Panc1 (cell line): ENCODE measurements at places on chromosomes 13 and 19.

DNA sequence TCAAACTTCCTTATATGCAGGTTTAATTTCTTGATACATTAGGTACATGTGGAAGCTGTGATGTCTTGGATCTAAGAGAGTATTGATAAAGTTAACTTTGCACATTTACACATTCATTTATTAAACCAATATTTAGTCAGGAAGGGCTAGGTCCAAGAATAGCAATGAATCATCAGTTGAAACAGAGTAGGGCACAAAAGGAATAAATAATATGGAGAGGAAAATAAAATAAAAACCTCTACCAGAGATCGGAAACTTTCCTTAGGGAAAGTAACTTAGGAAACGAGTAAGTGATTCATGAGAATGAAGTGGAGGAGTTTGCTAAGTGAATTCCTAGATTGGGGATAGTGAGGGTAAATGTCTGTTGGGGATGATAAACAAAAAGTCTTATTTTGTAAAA, 259.4 kb upstream of the DACH1 start:
- no peak for DNase-seq

DNA sequence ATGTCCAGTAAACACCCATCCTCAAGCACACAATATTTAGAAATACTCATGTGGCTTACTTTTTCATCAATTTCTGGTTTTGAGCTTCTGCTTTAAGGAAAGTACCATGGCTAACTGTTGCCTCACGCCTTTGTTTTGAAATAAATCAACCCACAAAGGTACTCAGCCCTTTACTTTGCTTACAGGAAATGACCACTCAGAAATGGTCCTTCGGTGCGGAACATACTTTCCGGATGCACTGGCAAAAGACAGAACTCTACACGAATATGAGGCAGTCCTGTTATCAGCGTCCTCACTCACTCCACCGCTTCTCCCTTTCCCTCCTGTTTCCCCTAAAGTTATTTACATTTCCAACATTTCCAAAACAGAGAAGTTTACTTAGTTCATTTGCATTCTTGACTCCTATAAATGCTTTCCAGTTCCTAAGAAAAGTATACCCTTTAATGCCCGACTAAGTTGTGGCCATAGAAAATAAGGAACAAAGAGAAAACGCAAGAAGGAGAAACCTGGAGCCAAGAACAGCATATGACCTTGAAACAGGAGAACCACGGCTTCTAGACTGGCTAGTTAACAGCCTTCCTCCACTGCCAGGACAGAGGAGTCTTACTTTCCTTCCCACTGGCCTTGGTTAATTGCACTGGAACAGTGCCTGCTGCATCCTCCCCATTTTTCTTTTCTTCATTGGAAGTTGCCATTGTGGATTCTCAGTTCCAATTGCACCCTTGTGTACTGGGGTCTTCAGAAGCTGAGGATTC, 10.6 kb downstream of the FPR2 start:
- no peak for DNase-seq

- no peak for DNase-seq
Observed at GRCh38 chr19:4581666-4582553, 22.4 kb upstream of the SEMA6B start.

- no peak for DNase-seq
Observed at GRCh38 chr19:595326-596262, 5.9 kb downstream of the HCN2 start.

- DNase-seq, result no peak
Observed at GRCh38 chr19:5692723-5693194, 2.7 kb downstream of the RPL36 start.

GRCh38 chr13:102892503-102892902, 46.7 kb downstream of the ERCC5 start:
- DNase-seq, result no peak

GRCh38 chr19:58038688-58039204, 4.9 kb downstream of the ZSCAN1 start:
- no peak for DNase-seq

DNA sequence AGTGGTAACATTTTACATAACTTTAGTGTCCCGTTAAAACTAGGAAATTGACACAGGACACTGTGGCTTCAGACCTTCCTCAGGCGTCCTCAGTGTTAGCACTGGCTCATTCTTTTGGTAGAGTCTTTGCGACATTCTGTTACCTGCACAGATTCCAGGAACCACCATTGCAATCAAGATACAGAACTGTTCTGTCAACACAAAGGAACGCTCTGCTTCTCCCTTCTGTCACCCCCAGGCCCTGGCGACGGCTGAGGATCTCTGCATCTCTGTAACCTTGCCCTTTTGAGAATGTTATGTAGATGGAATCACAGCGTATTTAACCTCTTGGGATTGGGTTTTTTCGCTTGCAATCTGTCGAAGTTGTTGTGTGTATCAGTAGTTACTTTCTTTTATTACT, 22.6 kb downstream of the KDM4B start:
- DNase-seq, result no peak

- no peak for DNase-seq
Observed at GRCh38 chr19:17454576-17455071, 6.1 kb downstream of the NXNL1 start.

DNA sequence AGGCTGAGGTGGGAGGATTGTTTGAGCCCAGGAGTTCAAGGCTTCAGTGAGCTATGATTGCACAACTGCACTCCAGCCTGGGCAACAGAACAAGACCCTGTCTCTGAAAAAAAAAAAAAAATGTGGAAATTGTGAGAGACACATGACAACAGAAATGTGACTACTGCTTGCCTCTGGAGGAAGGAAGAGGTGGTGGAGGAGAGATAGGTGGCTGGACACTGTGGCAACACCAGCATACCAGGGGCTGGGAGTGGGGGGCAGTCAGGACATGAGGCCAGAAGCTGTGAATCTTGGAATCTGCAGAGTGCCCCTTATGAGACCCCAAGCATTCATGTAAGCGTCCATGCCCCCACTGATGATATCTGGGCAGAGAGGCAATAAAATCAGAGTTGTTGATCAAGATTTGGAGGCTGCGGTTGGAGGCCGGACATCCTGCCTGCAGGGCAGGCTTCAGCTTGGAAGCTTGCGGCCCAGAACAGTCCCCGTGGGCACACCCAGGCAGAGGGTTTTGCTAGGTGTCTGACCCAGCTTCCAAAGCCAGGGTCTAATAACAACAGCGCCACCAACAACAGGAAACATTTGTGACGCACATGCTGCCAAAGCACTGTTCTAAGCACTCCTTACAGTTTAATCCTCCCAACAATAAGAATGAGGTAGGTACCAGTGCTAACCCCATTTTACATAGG, 16.9 kb downstream of the FAM187B start:
- DNase-seq, result no peak

DNA sequence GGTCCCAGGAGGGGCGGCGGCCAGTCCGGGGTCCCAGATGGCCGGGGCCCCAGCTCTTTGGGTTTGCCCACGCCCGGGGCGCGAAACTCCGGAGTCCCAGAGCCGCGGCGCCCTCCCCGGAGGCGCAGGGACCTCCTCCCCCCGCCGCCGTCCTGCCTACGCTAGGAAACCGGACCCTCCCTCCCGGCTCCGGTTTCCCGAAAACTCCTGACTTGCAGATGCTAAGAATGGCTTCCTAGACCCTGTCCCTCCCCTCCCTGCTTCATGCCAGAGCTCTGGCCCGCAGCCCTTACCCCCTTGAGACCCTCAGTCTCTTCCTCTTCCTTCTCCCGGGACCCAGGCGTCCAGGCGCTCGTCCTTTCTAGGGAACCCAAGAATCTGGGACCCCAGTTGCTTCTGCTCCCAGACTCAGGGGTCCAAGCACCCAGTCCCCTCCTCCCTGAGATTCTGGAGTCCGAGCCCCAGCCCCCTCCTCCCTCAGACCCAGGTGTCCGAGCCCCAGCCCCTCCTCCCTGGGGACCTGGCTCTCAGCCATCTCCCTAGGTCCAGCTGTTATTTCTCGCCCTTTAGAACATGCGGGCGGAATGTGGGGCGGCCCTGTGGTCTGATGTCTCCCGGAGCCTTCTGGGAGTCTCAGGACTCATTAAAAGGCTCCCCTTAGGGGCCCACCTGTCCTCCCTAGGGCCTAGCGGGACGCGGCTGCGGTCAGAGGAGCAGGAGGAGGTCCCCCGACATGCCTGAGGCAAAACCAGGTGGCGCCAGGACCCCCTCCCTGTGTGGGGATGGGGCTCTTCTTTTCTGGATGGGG, at the start of gene MYBPC2:
TSS of gene MYBPC2 (plus strand) at position 672 of the 808 bp plus-strand sequence. CDS start at position 734, 62 bp downstream.
- no peak for DNase-seq

DNA sequence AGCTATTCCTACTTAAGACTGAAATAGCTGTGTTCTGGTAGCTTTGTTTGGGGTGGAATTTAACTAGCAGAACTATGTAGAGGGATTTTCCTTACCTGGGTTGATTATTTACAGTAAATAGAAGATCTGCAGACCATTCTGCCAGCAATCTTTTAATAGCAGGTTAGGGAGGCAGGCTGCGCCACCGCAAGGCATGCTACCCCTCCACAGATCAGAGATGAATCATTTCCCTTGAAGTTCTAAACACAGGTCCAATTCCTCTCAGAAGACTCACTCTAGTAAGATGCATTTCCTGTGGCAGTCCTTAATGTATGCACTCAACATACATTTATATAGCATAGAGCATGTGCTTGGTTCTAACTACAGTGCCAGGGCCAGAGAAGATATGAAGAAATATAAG, 109.0 kb downstream of the TNFRSF19 start:
- no peak for DNase-seq

- DNase-seq, result no peak
Observed at GRCh38 chr13:46320821-46321220, 66.2 kb downstream of the RUBCNL start.

DNA sequence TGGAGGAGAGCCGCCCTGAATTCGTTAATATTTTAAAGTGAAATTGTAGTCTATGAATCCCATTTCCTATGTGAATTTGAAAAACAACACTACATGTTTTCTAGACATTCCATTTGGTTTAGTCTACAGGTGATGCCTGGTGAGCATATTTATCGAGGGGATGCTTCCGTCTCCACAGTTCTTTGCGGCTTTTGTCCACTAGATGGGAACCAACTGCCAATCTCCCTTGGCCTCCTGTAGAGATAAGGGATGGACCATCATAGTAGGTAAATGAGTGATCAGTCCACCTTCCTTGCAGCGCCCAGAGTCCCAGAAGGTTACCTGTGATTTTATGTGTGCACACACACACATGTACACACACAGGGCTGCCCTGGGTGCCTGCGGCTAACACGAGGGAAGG, 289.8 kb upstream of the SOX21 start:
- no peak for DNase-seq

DNA sequence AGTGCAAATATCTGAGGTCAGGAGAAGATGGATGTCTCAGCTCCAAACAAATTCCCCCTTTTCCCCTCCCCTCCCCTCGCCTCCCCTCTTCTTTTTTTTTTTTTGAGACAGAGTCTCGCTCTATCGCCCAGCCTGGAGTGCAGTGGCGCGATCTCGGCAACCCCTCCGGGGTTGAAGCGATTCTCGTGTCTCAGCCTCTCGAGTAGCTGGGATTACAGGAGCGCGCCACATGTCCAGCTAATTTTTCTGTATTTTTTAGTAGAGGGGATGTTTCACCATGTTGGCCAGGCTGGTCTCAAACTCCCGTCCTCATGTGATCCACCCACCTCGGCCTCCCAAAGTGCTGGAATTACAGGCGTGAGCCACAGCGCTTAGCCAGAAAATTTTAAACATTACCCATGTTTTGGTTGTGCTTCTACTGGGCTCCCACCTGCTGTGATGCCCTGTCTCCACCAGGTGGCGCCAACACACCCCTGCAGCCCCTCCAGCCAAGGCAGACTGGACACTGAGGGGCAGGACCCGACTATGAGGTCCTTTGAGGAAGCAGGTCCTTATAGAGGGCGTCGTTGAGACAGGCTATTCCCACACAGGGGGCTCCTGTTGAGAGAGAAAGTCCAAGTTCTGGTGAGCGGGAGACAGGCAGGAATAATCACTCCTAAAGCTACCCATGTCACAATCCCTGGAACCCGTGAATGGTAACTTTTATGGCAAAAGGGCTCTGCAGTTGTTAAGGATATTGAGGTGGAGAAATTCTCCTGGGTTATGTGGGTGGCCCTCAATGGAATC, 6.3 kb downstream of the ERICH4 start:
- DNase-seq, result peak; percentile 45

- DNase-seq, result no peak
Observed at GRCh38 chr19:15589760-15590451, 25.1 kb upstream of the CYP4F8 start.

GRCh38 chr13:91329733-91330132, 17.8 kb upstream of the MIR17HG start:
- DNase-seq, result no peak

DNA sequence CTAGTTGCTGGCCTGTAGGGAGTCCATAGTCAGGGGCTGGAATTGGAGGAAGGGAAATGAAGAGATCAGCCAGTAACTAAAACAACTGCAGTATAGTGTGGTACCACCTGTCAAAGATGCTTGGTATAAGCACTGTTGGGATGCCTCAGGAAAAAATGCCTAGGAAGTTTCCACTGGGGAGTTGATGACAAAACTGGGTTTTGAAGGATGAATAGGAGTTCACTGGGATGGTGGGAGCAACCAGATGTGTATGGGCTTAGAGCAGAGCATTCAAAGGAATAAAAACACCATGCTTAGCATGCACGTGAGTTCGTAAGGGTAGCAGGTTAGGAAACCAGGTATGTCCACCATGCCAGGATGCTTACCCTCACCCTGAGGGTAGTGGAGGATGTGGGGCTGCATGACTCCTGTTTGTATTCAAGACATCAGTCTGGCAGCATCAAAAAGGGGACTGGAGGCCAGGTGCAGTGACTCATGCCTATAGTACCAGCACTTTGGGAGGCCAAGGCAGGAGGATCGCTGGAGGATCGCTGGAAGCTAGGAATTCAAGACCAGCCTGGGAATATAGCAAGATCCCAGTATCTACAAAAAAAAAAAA, 7.1 kb downstream of the CATSPERD start:
- no peak for DNase-seq

DNA sequence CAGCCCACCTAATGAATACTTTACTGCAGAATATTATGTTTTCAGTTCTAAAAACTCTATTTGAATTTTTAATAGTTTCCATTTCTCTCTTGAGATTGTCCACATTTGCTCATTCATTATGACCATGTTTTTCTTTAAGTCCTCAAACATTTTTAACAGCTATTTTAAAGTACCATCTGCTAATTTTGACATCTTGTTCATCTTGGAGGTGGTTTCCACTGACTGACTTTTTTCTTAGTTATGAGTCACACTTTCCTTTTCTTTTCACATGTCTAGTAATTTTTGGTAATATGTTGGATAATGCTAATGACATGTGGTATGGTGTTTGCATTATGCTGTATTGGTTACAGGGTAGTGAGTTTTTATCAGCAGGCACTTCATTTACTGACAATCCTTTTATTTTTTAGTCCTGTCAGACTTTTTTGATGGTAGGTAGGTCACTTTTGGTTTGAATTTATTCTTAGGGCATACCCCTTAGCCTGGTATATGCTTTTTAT, 15.4 kb upstream of the ESD start:
- DNase-seq, result no peak

DNA sequence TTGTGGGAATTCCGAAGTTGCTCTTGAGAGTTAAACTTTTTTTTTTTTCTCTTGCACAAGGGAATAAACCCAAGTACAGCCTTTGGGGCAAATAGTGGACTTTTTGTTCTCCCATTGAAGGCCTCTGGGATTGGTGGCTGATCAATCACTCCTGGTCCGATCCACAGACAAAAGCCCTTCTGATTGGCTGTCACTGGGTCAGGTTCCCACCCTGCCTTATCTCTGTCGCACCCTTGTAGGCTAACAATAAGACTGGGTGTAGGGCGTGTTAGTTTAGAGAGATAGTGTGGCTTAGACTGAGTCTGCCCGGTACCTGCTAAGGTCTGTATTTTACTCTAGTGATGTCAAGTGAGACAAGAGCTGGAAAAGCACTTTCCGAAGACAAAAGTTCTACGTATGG, 380.8 kb downstream of the NDFIP2 start:
- DNase-seq, result no peak
